Activated T-helper 9 cell treated with anti-CD3 and anti-CD28 coated beads, Interleukin-2, amount 50 U/mL, for 16 hours (primary cell): ENCODE measurements at places on chromosomes 1 and 21.
A peak's percentile ranks its signal among the peaks of the same experiment; 100 is the strongest.

DNA sequence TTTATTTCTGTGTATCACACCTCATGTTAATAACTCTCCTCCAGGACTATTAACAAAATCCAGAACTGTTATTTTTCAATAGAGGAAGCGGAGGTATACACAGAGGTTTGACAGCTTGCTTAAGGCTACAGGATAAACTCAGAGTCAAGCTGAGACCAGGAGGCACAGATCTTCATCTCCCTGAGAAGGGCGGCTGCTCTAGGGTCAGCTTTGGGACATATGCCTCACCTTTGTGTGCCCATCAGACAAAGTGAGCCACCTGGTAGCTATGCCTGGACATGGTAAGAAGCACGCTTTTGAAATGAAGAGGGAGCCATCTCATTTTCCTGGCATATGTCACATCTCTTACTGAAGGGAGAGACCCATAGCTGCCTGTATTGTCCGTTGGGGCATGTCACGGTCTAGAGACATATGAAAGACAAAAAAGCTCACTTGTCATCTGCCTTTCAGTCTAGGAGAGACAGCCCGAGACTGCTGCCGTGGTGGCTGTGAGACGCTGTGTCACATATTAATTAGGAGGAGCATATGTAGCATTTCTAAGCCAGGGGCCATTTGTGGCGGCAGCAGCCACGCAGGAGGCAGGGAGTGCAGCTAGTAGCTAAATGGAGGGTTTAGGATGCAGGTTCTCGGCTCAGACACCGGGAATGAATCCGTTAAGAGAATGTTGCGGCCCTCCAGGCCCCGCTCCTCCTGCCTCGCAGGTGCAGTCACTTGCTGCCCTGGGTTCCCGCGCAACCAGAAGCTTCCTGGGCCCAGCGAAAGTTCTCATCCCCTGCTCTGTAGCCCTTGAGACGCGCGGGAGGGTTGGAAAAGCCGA lies 161.3 kb upstream of the C1orf21 start:
- no peak for DNase-seq

GRCh38 chr1:227846265-227846858 lies 30.9 kb downstream of the PRSS38 start:
- no peak for DNase-seq

DNA sequence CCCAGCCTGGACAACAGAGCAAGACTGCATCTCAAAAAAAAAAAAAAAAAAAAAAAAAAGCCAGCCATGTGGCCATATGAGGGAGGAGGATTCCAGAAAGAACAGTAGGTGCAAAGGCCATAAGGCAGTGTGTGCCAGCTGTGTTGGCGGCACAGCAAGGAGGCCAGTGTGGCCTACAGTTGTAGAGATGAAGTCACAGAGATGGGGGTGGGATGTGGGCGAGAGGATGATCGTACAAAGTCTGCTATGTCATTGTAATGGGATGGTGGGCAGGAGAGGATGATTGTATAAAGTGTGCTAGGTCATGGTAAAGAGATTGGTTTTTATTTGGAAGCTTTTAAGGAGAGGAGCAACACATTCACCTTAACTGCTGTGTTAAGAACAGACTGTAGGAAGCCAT lies 9.8 kb upstream of the CR1 start:
- DNase-seq: no peak

GRCh38 chr1:206946261-206946660 lies at the start of gene PIGR:
Gene PIGR, minus strand, starts transcription at chr1:206946466. Its CDS starts 5,935 bp downstream, at chr1:206940531.
- no peak for DNase-seq

DNA sequence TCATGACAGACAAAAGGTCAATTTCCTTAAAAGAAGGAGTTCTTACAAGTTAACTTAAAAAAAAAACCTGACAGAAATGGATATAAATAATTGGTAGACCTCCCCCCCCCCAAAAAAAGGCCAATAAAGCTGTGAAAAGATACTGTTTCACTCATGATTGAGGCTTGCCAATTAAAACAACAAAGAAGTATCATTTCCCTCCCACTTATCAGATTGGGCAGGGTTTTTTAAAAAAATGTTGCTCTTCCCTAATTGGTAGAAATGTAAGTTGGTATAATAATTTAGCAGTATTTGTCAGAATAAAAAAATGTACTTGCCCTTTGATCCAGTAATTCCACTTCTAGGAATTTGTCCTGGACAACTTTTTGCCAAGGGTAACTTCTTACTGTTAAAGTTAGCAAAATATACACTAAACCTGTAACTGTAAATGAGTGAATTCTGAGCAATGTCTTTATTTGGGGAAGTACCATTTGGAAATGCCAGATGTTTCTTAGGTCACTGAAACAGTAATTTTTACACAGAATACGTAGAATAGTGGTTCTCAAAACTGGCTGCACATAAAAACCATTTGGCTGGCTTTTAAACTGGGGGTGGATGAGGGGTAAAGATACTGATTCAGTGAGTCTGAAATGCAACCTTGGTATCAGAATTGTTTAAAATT lies 17.5 kb downstream of the RNF2 start:
- DNase-seq: no peak

DNA sequence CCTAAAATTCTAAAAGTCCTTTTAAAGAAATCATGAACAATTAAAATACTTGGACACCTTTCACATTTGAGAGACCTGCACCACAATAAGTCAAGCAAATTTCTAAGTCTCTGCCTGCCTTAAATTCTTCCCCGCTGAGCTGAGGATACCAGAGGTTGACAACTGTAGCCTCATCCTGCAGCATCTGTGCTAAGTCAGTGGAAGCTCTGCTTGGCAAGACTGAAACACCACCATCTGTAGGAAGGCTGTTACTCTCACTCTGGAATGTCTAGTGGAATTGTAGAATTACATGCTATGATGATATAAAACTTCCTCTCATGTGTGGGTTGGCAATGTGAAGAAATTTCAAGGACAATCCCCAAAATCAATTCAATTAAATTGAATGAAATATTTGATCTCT lies 1756.5 kb downstream of the NCAM2 start:
- DNase-seq: no peak

DNA sequence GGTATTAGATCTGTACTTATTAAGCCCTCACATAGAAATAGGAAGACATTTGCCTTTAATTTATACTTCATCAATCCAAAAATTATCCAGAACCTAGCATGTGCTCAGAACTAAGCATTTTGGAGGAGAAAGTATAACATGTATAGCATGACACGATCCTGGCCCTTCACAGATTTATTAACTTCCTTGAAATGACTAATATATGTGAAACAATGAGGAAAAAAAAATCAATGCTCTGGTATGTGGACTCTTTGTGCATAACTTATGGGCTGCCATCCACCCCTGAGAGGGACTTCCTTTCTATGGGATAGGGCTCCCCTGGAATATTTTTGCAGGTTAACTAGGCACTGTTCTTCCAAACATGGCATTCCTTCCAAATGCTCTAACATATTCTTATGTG lies 36.6 kb downstream of the CCDC185 start:
- no peak for DNase-seq

DNA sequence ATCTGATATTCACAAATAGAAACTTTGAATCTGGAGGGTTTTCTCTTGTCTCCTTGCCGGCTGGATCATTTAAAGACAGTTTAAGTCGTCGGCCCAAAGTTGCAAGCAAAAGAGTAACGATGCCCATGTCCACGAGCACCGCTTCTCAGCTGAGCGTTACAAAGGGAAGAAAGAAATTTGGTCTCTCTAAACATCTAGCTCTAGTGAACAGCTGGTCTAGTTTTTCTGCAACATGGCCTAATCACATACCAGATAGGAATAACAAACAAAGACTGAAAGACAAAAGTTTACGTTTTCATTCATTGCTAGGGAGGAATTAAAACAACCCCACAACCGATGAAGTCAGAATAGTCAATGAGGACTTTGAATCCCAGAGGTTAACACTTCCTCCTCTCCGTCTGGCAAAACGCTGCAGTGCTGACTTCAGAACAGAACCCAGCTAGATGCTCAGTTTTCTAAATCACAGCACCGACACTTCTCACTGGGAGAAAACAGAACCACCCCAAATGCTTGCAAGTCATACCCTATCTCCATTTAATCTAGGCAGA lies 69.4 kb downstream of the NTPCR start:
- DNase-seq: no peak

GRCh38 chr1:208990456-208990855 lies 593.1 kb upstream of the CAMK1G start:
- no peak for DNase-seq

- no peak for DNase-seq
Measured at GRCh38 chr1:29546496-29546895, 310.2 kb downstream of the PTPRU start.

- DNase-seq: no peak
Measured at GRCh38 chr1:18901952-18902522, 318 bp downstream of the ALDH4A1 start.

GRCh38 chr1:171485375-171486047 lies at the start of gene PRRC2C:
Gene PRRC2C, plus strand, starts transcription at chr1:171485530. Its CDS starts 26,559 bp downstream, at chr1:171512089.
- peak; percentile 89 for DNase-seq

- DNase-seq: no peak
Measured at GRCh38 chr1:229264487-229264886, 6.4 kb upstream of the RAB4A start.

GRCh38 chr1:119316870-119317416 lies 51.6 kb upstream of the HAO2 start:
- no peak for DNase-seq

DNA sequence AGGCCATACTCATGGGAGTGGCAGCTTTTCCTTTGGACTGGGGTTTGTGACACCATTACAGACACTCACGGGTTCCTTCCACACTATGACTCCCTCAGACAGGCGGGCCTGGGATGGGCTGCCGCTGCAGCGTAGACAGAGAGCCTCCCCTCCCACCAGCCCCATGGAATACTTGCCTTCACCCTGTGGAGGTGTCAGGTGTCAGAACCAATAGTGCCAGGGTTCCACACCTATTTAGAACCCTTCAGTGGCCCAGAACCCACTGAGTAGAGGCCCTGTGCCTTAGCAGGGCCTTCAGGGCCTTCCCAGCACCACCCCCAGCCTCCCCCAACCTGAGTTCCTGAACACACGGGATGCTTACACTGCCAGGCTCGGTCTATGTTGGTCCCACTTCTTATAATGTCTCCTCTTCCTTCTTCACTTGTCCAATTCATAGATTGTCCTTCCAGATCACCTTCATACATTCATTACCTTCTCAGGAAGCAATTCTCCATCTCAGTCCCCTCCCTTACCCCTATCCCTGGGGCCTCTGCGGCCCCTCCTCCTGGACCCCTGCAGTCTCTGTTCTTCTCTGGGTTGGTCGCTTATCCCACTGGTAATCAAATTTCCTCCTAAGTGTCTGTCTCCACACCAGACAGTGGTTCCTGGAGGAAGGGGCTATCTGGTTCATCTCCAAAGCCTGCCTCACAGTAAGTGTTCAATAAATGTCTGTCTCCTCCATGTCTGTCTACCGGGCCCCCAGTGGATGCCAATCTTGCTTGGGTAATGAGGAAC lies 1.4 kb upstream of the RHBG start:
- no peak for DNase-seq

DNA sequence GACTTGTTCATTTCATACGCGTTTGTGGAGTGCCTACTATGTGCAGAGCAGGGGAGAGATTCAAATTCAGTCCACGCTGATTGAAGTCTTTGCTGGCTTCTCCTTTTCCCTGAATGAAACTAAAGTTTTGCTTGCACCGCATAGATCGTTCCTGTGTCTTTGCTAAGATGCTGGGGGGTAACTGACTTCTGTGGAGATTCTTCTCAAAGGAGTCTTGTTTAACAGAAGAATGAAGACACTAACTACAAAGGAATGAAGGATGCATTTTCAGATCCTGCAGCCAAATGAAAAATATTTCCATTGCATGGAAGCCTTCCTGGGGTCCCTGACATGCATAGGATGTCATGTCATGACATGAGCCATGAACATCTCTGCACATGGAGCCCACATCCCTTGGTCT lies 26.9 kb upstream of the H6PD start:
- no peak for DNase-seq

DNA sequence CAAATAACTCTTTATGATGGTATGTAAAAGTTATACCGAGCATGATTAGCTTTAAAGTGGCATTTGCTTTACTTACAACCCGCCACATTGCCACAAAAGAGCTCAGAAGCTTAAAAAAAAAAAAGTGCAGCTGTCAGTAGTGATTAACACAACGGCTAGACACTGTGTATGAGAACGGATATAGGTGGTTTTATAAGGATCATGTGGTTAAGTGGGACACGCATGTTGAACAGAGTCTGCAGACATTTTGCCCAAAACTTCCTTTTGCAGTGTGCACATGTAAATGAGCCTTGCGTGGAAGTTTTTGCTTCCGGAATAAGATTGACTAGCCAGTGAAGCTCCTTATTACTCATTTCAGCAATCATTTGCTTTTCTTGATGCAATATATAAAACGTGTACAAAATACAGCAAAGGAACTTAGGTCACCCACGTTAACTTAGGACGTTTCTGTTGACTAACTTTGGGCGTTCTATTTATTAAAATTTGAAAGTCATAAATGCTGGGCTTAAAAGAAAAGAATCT lies 58.7 kb upstream of the RGS1 start:
- peak; percentile 28 for DNase-seq

GRCh38 chr1:73839922-73840321 lies 358.1 kb downstream of the LRRIQ3 start:
- no peak for DNase-seq

GRCh38 chr1:214824763-214825162 lies 221.8 kb downstream of the CENPF start:
- no peak for DNase-seq

GRCh38 chr1:208834381-208835096 lies 590.4 kb upstream of the PLXNA2 start:
- DNase-seq: no peak

GRCh38 chr1:209106237-209106741 lies 477.2 kb upstream of the CAMK1G start:
- DNase-seq: no peak

GRCh38 chr1:41369531-41369930 lies 8.3 kb downstream of the FOXO6 start:
- no peak for DNase-seq

DNA sequence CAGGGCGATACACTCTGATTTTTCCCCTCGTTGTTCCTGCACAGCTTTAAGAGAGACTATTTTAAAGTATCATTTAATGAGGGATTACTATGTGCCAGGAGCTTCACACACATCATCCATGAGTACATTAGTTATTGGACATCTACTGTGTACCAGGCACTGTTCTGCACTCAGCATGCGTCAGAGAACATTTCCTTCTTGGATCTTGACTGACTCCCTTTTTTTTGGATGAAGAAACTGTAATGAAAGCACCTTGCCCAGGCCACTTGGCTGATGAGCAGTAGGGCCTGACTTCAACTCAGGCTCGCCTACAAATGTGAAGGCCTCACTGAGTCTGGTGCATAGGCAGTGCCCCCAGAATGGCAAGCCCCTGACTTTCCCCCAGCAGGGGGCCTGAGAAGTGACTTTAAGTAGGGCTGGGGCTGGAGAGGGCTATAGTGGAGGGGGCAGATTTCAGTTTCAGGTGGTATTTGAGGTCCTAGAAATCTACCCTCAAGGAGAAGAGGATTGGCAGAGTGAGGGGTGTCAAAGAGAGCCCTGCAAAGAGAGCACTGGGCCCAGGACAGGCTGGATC lies 50.0 kb downstream of the PTPRU start:
- no peak for DNase-seq

GRCh38 chr1:245155272-245156040 lies 671 bp downstream of the KIF26B start:
- no peak for DNase-seq

GRCh38 chr1:240098534-240098933 lies 6.9 kb downstream of the FMN2 start:
- no peak for DNase-seq

- no peak for DNase-seq
Measured at GRCh38 chr1:239204401-239204800, 182.0 kb upstream of the CHRM3 start.
